ENCODE measurements at places on chromosomes 7 and 10. TPM values are rescaled to one million over a fixed set of nuclear protein-coding genes. Genes with fewer than 3 reads are reported as not detected.

Gene ZNF746
- 13.5 TPM for total RNA-seq

DNA sequence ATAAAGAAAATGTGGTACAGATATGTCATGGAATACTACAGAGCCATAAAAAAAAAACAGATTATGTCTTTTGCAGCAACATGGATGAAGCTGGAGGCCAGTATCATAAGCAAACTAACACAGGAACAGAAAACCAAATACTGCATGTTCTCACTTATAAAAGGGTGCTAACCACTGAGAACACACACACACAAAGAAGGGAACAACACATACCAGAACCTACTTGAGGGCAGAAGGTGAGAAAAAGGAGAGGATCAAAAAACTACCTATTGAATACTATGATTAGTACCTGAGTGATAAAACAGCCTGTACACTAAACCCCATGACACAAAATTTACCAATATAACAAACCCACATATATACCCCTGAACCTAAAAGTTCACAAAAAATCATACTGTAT is 144.6 kb downstream of the TPK1 start:
- H3K36me3 ChIP-seq: peaks cover 7% of the 10 kb centered on the region
- H3K27me3 ChIP-seq: no peaks in the 10 kb centered on the region
- H3K27ac ChIP-seq: no peak overlapping the region
- H3K4me3 ChIP-seq: no peak overlapping the region
- no peaks in the 10 kb centered on the region for H3K4me1 ChIP-seq

Gene PRF1
- 32.6 TPM for total RNA-seq

DNA sequence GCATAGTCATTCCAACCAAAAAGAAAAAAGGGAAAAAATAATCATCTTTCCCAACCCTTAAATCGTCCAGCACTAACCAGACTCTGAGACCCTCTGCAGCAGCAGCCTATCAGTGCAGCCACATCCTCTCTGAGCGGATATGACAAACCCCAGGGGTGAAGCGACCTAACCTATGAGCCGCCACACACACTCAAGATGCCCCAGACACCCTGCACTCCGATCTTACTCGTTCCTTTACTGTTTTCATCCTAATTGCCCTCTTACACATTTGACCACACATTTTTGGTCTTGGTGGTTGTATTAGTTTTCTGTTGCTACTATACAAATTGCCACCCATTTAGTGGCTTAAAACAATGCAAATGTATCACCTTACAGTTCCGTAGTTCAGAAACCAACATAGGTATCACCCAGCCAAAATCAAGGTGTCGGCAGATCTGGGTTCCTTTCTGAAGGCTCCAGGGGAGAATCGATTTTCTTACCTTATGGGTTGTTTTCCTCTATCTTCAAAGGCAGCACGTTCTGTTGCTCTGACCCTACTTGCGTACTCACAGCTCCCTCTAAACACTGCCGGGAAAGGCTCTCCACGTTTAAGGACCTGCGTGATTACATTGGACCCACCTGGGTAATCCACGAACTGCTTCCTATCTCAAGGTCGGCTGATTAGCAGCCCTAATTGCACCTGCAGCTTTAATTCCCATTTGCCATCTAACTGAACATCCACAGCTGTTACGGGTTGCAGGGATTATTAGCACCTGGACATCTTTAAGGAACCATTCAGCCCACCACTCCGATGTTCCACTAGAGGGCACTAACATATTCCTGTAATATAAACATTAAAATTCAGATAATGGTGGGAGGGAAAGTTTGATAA is 37.3 kb upstream of the PRSS1 start:
- peak; percentile 52 for DNase-seq
- no peaks in the 10 kb centered on the region for H3K36me3 ChIP-seq
- peak overlapping the region; percentile 79 for H3K4me3 ChIP-seq
- peak overlapping the region; percentile 89 for H3K27ac ChIP-seq
- H3K4me1 ChIP-seq: peaks cover 50% of the 10 kb centered on the region
- no peaks in the 10 kb centered on the region for H3K27me3 ChIP-seq

Gene SPDYE16
- total RNA-seq: 0.19 TPM

GRCh38 chr10:50517626-50518025 is 106.1 kb downstream of the SGMS1 start:
- no peak overlapping the region for H3K27ac ChIP-seq
- peaks cover 29% of the 10 kb centered on the region for H3K4me1 ChIP-seq
- peaks cover 17% of the 10 kb centered on the region for H3K36me3 ChIP-seq
- H3K27me3 ChIP-seq: no peaks in the 10 kb centered on the region

DNA sequence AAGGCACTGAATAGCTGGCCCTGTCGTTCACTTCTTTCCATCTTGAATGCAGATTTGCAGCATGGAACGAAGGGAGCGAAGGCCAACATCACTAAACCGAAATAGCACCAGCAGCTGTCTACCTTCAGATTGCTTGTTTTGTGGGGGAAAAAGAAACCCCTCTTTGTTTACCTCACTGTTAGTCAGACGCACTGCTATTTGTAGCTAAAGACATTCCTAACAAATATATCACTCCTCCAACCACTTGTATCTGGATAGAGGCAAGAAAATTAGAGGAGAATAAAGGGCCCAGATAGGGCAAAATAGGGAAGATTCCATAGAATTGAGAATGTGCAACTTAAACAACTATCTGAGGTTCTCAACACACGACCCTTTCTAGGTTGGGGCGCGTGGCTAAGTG is 26.5 kb downstream of the ANK3 start:
- H3K27me3 ChIP-seq: no peaks in the 10 kb centered on the region
- no peak for DNase-seq
- H3K36me3 ChIP-seq: peaks cover 3% of the 10 kb centered on the region
- no peak overlapping the region for H3K27ac ChIP-seq
- H3K4me1 ChIP-seq: no peaks in the 10 kb centered on the region

- H3K4me3 ChIP-seq: no peak overlapping the region
- H3K27ac ChIP-seq: no peak overlapping the region
- no peaks in the 10 kb centered on the region for H3K4me1 ChIP-seq
- no peak for DNase-seq
- H3K36me3 ChIP-seq: no peaks in the 10 kb centered on the region
- H3K27me3 ChIP-seq: no peaks in the 10 kb centered on the region
Observed at GRCh38 chr7:85055196-85055595, 131.7 kb downstream of the SEMA3D start.

- H3K27ac ChIP-seq: no peak overlapping the region
- peaks cover 13% of the 10 kb centered on the region for H3K4me1 ChIP-seq
- DNase-seq: no peak
- peaks cover 5% of the 10 kb centered on the region for H3K27me3 ChIP-seq
Observed at GRCh38 chr10:95814011-95814727, 58.2 kb downstream of the ENTPD1 start.

- H3K4me1 ChIP-seq: peaks cover 2% of the 10 kb centered on the region
- no peaks in the 10 kb centered on the region for H3K27me3 ChIP-seq
- no peak overlapping the region for H3K4me3 ChIP-seq
- peaks cover 3% of the 10 kb centered on the region for H3K36me3 ChIP-seq
- H3K27ac ChIP-seq: no peak overlapping the region
Observed at GRCh38 chr7:137975221-137975620, 26.7 kb downstream of the CREB3L2 start.

GRCh38 chr7:133551466-133551865 is 298.6 kb downstream of the EXOC4 start:
- no peak for DNase-seq
- H3K4me1 ChIP-seq: no peaks in the 10 kb centered on the region
- no peak overlapping the region for H3K27ac ChIP-seq
- no peaks in the 10 kb centered on the region for H3K36me3 ChIP-seq

DNA sequence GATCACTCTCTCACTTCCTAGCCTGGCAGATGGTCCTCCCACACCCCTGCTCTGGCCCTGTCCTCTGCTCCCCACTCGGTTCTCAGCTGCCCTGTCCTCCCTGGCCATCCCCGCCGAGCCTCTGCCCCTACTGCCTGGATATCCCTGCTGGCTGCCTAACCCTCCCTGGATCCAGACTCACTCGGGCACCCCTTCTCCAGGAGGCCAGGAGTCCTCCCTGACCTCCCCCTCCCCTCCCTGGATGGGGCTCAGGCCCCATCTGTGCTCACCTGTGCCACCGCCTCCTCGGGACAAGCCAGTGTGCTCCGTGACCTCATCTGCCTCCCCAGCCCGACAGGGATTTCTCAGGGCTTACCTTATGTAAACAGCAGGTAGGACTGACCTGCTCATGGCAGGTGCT is 406.1 kb downstream of the TCERG1L start:
- no peak for DNase-seq
- H3K4me1 ChIP-seq: no peaks in the 10 kb centered on the region
- H3K27ac ChIP-seq: no peak overlapping the region
- no peaks in the 10 kb centered on the region for H3K27me3 ChIP-seq

GRCh38 chr10:71981015-71981875 is 17.1 kb downstream of the CHST3 start:
- no peaks in the 10 kb centered on the region for H3K36me3 ChIP-seq
- peaks cover 3% of the 10 kb centered on the region for H3K27me3 ChIP-seq
- no peak overlapping the region for H3K27ac ChIP-seq
- H3K4me3 ChIP-seq: no peak overlapping the region

GRCh38 chr7:148020679-148021078 is 569.9 kb upstream of the C7orf33 start:
- no peaks in the 10 kb centered on the region for H3K4me1 ChIP-seq
- H3K27me3 ChIP-seq: no peaks in the 10 kb centered on the region
- no peak overlapping the region for H3K27ac ChIP-seq
- DNase-seq: no peak

Gene GCK
- 1.3 TPM for total RNA-seq

GRCh38 chr7:20597339-20597738 is 18.1 kb upstream of the ABCB5 start:
- no peaks in the 10 kb centered on the region for H3K4me1 ChIP-seq
- H3K4me3 ChIP-seq: no peak overlapping the region
- no peak for DNase-seq
- H3K36me3 ChIP-seq: no peaks in the 10 kb centered on the region
- H3K27ac ChIP-seq: no peak overlapping the region

DNA sequence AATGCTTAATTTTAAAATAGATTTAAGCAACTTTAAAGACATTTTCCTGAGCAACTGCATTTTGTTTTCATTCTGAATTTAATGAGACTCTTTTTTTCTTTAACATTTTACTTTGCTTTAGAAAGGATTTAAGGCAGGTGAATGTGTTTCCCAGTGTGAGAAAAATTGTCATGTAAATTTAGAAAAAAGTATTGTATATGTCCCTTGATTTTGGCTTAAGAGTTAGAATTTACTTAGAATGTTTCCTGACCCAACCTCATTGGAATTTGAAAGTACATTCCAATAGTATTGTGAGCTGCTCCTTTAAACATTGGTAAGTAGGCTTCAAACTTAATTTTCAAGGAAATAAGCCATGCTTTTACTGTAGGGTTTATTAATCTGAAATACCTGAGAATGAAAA is 110.2 kb downstream of the PTEN start:
- H3K36me3 ChIP-seq: no peaks in the 10 kb centered on the region
- H3K27ac ChIP-seq: no peak overlapping the region
- peaks cover 6% of the 10 kb centered on the region for H3K4me1 ChIP-seq
- no peaks in the 10 kb centered on the region for H3K27me3 ChIP-seq
- no peak for DNase-seq
- H3K4me3 ChIP-seq: no peak overlapping the region

GRCh38 chr7:126845331-126845730 is 407.4 kb downstream of the GRM8 start:
- no peak overlapping the region for H3K4me3 ChIP-seq
- H3K36me3 ChIP-seq: no peaks in the 10 kb centered on the region
- no peaks in the 10 kb centered on the region for H3K4me1 ChIP-seq
- DNase-seq: no peak
- no peak overlapping the region for H3K27ac ChIP-seq
- H3K27me3 ChIP-seq: peaks cover 1% of the 10 kb centered on the region

Gene SLIT1
- 0.71 TPM for total RNA-seq

- H3K27ac ChIP-seq: no peak overlapping the region
- H3K4me3 ChIP-seq: no peak overlapping the region
- no peaks in the 10 kb centered on the region for H3K36me3 ChIP-seq
Observed at GRCh38 chr10:113063043-113063967, 113.3 kb downstream of the TCF7L2 start.

DNA sequence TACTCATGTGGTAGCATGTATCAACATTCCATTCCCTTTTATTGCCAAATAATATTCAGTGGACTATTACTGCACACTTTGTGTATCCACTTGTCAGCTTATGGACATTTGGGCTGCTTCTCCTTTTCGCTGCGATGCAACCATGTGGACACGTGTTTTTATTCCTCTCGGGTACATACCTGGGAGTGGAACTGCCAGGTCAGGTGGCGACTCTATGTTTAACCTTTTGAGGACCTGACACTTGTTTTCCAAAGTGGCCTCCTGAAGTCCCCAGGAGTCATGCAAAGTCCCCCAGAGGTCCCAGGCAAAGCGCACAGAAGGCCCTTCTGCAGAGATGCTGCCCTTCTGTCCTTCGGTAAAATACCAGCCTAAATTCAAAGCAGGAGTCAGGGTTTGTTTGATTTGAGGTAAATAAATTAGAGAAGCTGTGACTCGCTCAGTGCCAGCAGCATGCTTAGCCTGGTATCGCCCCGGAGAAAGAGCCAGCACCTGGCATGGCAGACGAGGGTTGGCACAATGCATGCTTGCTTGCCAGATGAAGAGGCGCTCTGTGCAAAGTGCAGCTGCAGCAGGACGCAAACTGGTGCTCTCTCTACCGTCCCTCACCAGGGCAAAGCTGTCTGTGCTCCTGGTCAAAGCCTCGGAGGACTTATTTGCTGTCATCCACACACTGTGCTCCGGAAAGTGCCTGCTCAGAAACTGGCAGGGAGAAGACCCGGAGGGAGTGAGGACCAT is 37.8 kb downstream of the HIPK2 start:
- H3K27ac ChIP-seq: peak overlapping the region; percentile 3
- peaks cover 2% of the 10 kb centered on the region for H3K36me3 ChIP-seq
- H3K4me1 ChIP-seq: peaks cover 34% of the 10 kb centered on the region
- H3K4me3 ChIP-seq: no peak overlapping the region

Gene TMEM236
- 0.07 TPM for total RNA-seq

Gene SHTN1
- 0.53 TPM for total RNA-seq

Gene DENND2A
- not detected for total RNA-seq

- no peak overlapping the region for H3K4me3 ChIP-seq
- no peaks in the 10 kb centered on the region for H3K36me3 ChIP-seq
- no peak for DNase-seq
- peaks cover 21% of the 10 kb centered on the region for H3K27me3 ChIP-seq
Observed at GRCh38 chr7:41869091-41869490, 166.2 kb upstream of the INHBA start.

- peaks cover 38% of the 10 kb centered on the region for H3K27me3 ChIP-seq
- no peak for DNase-seq
- H3K4me3 ChIP-seq: no peak overlapping the region
- H3K27ac ChIP-seq: no peak overlapping the region
Observed at GRCh38 chr10:121594623-121595350, 3.5 kb downstream of the FGFR2 start.

- no peak overlapping the region for H3K4me3 ChIP-seq
- H3K27me3 ChIP-seq: no peaks in the 10 kb centered on the region
- H3K4me1 ChIP-seq: no peaks in the 10 kb centered on the region
- no peaks in the 10 kb centered on the region for H3K36me3 ChIP-seq
- H3K27ac ChIP-seq: no peak overlapping the region
- no peak for DNase-seq
Observed at GRCh38 chr7:29346231-29346978, 151.8 kb downstream of the CHN2 start.

Gene CFAP69
- total RNA-seq: 0.48 TPM

DNA sequence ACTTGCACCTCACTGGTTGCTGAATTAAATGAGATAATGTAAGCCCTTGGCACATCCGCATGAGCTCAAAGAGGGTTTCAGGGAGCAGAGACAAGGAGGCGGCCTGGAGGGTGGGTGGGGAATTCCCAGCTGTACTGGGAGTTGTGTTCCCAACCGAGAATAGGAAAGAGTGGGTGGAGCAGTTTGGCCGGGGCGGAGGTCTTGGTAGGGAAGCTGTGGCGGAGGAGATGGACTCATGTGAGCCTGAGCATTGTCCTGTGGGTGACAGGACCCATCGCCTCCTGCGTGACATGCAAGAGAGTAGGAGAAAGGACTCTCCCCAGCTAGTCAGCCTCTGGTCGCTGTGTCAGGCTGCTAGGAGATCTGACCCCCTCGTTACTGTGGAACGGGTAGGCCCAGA is 41.0 kb upstream of the SAMD8 start:
- peaks cover 10% of the 10 kb centered on the region for H3K4me1 ChIP-seq
- no peak overlapping the region for H3K4me3 ChIP-seq
- no peak overlapping the region for H3K27ac ChIP-seq
- H3K27me3 ChIP-seq: no peaks in the 10 kb centered on the region
- no peak for DNase-seq
